ENCODE measurements at places on chromosomes 2 and 18. TPM values are rescaled to one million over a fixed set of nuclear protein-coding genes. Genes with fewer than 3 reads are reported as not detected.

Gene ANKRD62
- not detected for total RNA-seq

Gene DSG3
- total RNA-seq = not detected

Gene DSG1
- total RNA-seq = not detected

Gene KCNG2
- total RNA-seq = not detected

Gene CHRNG
- total RNA-seq = not detected

Gene CD8B2
- 0.13 TPM for total RNA-seq

Gene ALPI
- total RNA-seq = not detected

Gene POLR1A
- 36.8 TPM for total RNA-seq

Gene IL1RN
- not detected for total RNA-seq
